ENCODE measurements at places on chromosomes 7 and 10.
A peak's percentile ranks its signal among the peaks of the same experiment; 100 is the strongest.

DNA sequence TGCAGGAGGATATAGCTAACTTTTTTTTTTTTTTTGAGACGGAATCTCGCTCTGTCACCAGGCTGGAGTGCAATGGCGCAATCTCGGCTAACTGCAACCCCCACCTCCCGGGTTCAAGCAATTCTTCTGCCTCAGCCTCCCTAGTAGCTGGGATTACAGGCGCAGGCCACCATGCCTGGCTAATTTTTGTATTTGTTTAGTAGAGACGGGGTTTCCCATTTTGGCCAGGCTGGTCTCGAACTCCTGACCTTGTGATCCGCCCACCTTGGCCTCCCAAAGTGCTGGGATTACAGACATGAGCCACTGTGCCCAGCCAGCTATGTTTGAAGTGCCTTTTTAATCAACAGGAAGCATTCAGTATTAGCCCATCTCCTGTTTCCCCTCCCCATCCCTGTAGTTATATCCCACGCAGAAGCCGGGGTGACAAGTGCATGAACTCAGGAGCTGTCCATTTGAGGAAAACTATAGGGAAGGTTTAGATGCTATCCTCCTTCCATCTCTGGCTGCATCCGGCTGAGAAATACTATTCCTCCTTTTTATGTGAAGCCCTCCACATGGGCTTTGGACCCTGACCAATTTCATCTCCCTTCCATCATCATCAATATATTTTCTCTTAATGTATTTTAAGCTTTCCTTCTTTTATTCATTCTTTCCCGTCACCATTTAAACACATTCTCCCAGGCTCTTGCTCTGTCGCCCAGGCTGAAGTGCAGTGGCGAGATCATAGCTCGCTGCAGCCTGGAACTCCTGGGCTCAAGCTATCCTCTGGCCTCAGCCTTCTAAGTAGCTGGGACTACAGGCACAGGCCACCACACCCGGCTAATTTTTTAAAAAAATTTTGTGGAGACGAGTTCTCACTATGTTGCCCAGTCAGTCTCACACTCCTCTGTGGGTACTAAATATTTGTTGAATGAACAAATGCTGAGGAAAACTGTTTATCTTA is 1.3 kb upstream of the POT1 start:
- DNase-seq, result no peak

DNA sequence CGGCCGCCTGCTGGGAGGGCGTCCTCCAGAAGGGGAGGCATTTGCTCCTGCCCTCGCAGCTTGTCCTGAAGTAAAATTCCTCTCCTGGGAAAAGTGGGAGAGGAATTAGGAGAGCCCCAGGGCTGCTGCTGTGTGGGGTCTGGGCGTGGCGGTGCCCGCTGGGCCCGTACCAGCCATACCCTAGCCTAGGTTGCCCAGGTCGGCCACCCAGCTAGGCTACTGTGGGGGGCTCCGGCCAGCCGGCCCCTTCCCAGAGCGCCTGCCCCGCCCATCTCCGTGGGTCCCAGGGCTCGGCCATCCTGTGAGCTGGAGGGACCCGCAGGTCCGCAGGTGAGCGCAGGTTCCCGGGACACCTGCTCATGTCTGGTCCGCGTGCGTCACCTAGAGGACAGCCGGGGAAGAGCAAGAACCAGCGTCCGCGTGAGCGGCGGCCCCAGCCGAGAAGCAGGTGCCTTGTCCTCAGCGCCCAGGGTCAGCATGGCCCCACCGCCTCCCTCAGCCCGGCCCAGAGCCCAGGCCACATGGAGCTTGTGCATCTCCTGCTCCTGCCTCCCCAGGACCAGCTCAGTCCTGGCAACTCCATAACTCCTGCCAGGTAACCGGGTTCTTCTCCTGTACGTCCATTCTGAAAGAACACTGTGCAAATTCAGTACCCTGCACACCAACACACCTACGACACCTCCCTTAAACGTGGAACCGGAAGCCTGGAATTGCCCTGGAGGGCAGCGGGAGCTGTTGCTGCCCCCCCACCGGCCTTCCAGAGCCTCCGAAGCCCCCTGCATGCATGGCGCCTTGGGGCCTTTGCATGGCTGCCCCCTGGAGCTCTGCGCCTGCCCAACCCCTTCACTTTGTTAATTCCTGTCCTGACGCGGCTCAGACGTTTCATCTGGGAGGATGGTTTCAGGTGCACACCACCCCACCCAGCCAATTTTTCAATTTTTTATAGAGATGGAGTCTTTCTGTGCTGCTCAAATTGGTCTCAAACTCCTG is 22.8 kb upstream of the FOXL3 start:
- peak; percentile 77 for DNase-seq

- no peak for DNase-seq
Measured at GRCh38 chr7:128031901-128032604, 816 bp upstream of the LRRC4 start.

GRCh38 chr10:132783165-132783939 is 2.6 kb downstream of the NKX6-2 start:
- DNase-seq, result no peak

DNA sequence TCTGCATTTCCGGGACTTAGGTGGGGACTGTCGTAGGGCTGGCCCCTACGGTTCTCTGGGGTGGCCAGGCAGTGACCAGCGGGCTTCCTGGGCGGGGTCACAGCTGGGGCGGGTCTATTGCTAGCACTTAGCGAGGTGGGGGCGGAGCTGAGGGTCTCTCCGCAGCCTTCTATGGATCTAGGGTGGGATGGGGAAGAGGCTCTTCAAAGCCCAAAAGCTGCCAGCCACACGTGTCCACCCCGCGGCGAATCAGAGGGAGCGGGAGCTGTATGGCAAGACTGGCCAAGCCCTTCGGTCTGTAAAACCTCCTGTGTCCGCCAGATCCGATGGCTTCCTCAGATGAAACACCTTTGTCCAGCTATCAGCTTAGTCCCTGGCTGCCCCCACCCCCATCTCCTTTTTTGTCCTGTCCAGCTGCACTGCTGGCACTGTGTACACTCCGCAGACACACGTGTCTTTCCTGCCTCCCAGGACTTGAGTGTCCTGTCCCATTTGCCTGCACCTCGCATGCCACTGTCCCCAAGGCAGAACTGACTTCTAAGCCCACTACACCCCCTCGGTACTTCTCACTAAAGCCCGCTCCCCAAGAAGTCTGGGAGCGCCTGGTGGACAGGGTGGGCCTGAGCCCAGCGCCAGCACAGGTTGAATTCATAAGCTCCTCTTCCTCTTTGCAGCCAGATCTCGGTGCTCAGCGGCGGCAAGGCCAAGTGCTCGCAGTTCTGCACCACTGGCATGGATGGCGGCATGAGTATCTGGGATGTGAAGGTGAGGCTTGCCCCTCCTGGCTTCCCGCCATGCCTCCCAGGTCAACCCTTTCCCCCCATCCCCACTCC is 14.8 kb downstream of the PDAP1 start:
- DNase-seq, result peak; percentile 88

- no peak for DNase-seq
Measured at GRCh38 chr7:47739891-47740290, 158.0 kb upstream of the TNS3 start.

DNA sequence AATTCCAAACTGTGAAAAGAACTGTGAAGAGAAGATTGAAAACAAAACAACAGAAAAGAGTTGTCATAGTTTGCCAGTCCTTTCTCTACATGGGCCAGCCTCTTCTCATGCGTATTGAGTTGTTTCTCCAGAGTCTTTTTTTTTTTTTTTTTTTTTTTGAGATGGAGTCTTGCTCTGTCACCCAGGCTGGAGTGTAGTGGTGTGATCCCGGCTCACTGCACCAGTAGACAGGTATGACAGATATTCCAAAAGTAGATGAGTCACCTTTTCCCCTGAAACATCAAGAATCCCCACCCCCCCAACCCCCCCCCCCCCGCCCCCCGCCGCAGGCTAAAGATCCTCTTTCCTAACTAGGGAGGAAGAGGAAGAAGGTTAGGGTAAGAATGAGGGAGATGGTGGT is 15.6 kb upstream of the KMT2C start:
- no peak for DNase-seq

- DNase-seq, result no peak
Measured at GRCh38 chr10:20289070-20289828, 473.0 kb downstream of the PLXDC2 start.

GRCh38 chr7:91431601-91432000 is 167.4 kb downstream of the FZD1 start:
- DNase-seq, result no peak

DNA sequence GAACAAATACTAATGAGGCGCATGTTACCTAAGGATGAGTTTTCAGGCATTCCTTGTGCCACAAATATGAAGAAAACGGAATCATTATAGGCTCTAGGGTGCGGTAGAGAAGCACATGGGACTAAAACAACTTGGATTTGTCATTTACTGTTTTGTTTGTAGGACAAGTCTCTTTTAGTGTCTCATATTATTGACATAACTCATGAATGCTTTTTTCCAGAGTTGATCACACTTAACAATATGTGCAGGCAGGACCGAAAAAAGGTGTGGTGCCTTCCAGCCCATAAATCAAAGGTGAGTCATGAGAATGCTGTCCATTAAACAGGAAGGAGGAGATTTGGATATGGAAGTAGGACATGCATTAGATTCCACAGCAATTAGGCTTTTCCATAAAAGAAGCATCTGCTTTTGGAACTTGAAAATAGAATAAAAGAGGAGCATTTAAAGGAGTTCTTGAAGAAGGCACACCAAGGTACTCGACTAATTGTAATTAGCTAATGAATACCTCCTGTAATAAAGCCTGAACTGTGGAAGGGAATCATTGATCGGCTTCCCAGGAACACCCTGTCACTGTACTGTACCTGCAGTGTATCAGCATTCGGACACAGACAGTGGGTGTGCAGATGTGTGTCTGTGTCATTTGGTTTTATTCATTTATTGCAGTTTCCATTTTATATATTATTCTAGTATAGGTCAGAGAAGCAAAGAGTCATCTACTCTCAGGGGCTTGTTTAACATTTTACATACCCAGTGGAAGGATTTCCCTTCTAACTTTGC is 119.7 kb upstream of the KLF14 start:
- DNase-seq, result no peak

GRCh38 chr10:132256866-132257265 is 50.9 kb downstream of the STK32C start:
- DNase-seq, result no peak

GRCh38 chr7:20219446-20220292 is 2.5 kb upstream of the MACC1 start:
- peak; percentile 86 for DNase-seq

- no peak for DNase-seq
Measured at GRCh38 chr10:71471006-71471405, 74.3 kb downstream of the CDH23 start.

DNA sequence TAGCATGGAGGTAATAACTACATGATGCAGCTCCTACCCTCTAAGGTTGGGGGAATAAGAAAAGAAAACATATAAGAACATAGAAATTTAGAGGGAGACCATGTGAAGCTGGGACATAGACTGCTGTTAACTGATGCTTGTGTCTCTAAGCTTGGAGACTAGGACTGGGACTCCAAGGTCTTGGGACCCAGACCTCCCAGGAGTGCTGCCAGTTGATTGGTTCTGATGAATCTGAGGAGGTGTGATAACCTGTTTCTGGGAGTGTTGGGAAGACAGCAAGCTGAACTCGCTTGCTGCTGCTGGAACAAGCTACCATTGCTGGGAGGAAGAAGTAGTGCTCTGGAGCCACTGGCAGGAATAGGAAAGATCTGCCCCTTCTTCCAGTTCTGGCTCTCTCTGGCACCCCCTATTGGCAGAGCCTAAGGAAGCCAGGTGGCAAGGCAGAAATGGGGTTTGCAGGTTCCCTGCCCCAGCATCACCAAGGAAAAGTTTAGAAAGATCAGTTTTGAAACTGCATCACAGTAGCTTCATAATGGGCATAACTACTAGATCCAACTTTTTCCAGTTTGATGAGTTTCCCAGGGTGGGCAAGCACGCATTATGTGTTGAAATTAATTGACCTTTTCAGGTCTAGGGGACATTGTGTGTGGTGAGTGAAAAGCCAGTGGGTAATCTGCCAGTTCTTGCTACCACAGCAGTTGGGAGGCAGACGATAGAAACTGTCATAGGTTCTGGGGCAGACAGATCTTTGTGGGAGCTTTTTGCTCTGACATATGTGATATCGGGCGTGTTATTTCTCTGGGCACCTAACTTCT is 140.7 kb downstream of the SND1 start:
- no peak for DNase-seq

DNA sequence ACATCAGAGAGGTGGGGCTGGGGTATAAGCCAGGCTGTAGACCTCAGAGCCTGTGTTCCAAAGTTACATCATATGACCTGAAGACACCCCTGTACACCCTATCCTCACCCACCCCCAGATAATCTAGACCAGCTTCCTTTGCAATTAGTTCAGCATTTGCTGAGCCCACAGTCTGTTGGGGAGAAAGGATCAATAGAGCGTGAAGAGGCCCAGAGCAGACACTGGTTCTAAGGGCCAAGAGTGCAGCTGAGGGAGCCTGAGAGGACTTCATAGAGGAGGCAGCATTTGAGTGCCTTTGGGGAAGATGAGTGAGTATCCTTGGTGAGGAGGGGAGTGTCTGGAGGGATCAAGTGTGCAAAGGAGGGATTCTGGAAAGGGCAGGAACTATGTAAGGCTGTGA is 58.6 kb downstream of the PRF1 start:
- DNase-seq, result no peak

- no peak for DNase-seq
Measured at GRCh38 chr7:95963446-95963990, 191.2 kb downstream of the DYNC1I1 start.

GRCh38 chr7:154914996-154915380 is 87.9 kb downstream of the PAXIP1 start:
- peak; percentile 67 for DNase-seq
